ENCODE measurements at places on chromosomes 11 and 22.
A peak's percentile ranks its signal among the peaks of the same experiment; 100 is the strongest.

DNA sequence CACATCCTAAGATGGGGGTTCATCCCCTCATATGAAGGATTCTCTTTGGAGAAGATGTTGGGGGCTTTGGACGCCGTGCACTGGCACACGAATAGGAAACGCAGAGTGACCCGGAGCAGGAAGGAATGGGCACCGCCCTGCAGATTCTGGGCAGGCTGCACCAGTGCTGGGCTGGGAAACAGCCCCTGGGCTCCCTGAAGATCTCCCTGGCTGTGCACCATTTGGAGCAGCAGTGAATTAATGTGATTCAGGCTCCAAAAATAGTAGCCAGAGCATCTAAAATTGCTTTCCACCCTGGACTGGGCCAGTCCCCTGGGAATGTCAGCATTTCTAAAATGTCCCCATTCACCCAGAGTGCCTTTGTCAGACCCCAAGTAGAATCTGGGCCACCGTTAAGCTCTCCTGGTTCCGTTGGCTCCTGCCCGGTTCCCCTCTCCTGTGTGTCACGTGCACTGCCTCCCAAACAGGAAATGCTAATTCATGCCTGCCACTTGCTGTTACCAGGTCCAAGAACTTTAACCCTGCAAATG, 18.6 kb downstream of the IRAG1 start:
- no peak for DNase-seq

- DNase-seq: no peak
Observed at GRCh38 chr11:61534933-61535839, 26.6 kb downstream of the LRRC10B start.

DNA sequence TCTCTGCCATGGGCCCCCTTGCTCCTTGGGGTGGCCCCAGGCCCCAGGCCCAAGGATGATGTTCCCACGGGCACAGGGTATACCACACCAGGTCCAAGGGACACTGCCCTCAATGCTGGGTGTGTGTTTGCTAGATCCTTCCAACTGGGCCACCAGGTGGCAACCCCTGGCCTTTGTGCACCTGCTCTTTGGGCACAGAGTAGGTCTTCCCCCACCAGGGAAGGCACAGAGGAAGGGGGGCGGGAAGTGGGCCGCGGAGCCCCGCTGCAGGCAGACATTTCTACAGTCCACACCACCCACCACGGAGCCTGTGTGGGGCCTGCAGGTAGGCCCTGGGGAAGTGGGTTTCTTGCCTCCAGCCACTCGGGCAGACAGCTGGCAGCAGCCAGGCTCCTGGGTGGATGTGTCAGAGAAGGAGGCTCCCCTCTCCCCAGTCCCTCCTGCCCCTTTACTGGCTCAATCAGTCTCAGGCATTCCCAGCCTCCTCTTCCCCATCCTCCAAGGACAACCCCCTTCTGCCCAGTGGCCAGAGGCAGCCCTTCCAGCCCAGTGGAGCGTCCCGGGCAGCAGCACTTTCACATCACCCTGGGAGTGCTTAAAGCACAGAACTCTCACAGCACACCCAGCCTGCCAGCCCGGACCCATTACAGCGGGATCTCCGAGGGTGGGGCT, 21.6 kb downstream of the MAFF start:
- no peak for DNase-seq

DNA sequence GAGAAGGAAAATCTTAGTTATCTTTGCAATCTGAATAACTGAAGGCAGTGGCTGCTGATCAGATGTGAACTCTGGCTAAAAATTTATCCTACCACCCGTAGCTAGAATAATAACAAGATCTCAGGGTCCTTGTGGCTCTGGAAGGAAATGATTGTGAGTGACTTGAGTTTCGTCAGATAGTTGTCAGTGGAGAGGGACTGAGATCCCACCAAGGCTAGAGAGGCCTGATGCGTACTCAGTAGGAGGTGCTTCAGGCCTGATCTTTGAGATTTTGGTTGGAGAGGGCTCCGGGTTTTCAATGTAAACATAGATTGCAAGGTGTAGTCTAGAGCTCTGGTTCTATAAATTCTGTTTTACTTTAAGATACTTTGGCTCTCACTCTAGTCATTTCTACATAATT, 1.4 kb downstream of the MADD start:
- DNase-seq: no peak

GRCh38 chr11:80163011-80163410, 722.2 kb upstream of the TENM4 start:
- no peak for DNase-seq

- DNase-seq: no peak
Observed at GRCh38 chr11:89545691-89546090, 54.5 kb upstream of the NOX4 start.

- peak; percentile 78 for DNase-seq
Observed at GRCh38 chr22:39520226-39521105, at the start of gene ATF4. Gene ATF4, plus strand, starts transcription at chr22:39520562. Its CDS starts 884 bp downstream, at chr22:39521446.

DNA sequence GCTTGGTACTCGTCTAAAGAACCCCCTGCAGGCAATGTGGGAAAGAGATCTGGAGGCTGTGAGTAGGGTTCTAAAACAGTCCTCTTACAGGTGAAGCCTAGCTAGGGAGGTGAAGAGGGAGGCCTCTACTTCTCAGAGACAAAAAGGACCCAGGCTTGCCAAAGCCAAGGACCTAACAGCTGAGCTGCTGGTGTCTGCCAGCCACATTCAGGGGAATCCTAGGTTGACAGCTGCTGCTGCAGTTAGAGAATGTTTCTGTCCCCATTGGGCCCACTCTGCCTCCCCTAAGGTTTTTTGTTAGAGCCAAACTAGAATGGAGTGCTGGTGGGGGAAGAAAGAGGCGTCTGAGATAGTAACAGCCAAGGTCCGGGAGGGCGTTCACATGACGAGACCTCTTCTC, 26.6 kb upstream of the TLCD5 start:
- no peak for DNase-seq

DNA sequence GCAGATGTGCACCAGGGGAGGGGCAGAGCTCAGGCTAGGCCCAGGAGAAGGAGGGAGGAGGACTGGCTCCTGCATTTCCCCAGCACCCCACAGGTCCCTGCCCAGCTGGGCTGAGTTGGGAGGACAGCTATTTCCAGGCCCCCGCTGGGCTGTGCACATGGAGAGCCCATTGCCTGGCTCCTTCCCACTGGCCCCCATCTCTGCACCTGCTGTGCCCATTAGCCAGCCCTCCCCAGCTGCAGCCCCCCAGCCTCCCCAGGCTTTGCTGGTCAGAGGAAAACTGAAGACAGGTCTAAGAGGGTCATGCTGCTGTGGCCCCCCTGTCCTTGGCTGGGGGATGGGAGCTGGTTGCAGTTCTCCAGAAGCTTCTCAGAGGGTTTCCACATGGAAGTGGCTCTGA, 81.8 kb upstream of the SHANK2 start:
- DNase-seq: no peak
